ENCODE measurements at places on chromosomes 6 and 20. TPM values are rescaled to one million over a fixed set of nuclear protein-coding genes. Genes with fewer than 3 reads are reported as not detected.

GRCh38 chr20:51799401-51799860, 2.9 kb downstream of the SALL4 start:
- no peak for DNase-seq

DNA sequence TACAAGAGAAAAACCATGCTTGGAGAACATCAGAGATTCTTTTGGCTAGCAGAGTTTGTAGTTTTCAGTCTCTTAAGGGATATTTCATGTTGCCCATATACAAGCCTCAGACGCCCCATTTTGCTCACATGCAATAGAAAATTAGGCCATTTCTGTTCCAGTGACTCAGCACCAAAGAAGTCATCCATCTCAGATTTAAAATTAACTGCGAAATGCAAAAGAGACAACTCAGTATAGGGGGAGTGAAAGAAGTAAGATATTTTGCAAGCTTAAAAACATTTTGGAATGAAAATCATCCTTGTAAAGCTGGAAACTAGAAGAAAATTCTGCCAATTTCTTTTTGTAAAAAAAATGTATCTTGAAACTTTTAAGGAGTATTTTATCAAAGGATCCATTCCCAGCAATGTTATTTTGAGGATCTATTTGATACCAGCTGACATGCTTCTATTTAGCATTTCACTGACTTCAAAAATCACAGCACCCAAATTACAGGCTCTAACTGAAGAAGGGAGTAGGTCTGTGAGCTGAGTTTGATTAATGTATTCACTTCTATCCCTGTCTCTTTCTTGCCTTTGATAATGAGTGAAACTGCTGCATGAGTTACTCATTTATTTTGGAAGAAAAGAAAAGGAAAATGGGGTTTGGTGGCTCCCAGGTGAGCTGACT, 223.7 kb upstream of the SULF2 start:
- no peak for DNase-seq

Gene ENPP5
- total RNA-seq = 1.2 TPM

DNA sequence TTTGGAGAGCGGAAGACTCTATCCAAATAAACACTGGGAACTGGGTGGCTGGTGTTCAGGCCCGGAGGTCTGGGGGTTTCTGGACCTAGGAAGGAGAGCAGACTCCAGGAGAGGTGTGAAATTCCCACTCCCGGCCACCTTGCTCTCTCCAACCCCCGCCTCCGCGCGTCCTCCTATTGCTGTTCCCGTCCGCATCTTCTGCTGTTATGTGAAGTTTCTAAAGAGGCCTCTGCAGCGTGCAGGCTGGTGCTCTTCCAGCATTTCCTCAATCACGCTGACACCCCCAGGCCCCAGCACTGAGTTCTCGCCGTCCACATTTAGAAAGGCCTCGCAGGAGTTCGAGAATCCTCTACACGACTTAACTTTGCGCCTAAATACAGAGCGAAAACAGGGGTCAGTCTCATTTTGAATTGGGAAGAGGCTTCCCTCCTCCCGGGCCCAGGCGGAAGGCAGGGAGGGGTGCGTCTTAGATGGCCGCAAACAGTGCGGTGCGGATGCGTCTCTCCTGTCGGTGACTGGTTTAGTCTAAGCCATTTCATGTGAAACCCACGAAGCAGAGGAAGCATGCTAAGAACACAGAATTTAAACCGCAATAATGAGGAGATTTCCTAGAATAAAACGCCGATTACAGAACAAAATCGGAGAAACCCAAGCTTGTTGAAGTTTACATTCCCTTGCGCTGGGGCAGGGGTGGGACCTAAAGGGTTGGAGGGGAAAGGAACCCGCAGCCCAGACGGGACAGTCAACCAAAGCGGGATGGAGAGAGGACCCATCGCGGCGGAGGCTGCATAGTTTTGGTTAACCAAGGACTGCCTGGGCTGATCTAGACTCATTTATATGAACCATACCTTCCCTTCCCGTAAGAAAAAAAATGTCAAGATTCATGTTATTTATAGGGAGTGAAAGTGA, 4.0 kb upstream of the FOXF2 start:
- no peak for DNase-seq

DNA sequence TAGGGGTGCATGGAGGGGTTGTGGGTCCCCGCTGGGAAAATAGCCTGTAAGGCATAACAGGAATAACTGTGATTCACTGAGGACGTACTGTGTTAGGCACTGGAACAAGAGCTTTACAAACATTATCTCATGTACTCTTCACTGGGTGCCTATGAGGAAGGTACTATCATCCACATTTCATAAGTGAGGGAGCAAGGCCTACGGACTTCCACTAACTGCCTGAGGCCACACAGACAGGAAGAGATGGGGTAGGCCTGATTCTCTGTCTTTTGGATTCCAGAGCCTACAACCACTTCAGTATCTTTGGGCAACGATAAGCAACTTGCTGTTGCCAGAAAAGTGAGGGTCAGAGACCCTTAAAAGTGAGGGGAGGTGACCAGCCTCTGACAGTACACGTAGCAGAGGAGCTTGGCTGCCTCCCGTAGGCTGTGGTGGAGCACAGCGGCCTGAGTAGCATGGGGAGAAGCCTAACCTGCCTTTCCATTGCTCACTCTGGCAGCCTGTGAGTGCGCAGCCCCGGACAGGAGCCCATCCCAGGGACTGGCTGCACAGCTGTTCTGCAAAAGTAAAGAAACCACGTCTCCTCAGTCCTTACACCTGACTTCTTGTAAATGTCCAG, 30.4 kb downstream of the PSMB1 start:
- peak; percentile 69 for DNase-seq

DNA sequence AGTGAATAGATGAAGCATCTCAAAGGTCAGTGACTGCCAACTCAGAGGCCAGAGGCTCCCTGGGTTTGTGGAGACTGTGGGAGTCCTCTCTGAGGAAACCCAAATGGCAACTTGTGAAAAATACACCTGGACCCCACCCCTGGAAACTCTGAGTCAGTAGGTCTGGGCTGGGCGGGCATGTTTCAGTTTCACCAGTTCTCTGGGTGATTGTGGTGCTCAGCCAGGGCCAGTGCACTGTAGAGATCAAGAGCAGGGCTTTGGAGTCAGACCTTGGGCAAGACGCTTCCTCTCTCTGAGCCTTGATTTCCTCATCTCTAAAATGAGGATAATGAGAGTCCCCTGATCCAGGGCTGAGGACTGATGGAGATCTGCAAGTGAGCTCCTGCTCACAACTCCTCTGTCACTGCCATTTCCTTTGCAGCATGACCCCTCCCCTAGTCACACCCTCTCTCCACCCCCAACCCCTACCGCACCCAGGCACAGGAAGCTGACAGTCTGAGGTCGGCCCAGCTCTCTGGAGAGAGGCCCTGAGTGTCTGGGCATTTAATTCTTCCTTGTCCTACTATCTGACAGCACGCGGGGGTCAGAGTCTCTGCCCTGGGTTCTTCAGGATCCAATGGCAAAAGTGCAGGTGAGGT, 5.1 kb downstream of the DEF6 start:
- no peak for DNase-seq

- DNase-seq = no peak
Observed at GRCh38 chr20:50824137-50824536, 29.3 kb downstream of the BCAS4 start.

- no peak for DNase-seq
Observed at GRCh38 chr20:52150440-52151258, 40.9 kb downstream of the ZFP64 start.

DNA sequence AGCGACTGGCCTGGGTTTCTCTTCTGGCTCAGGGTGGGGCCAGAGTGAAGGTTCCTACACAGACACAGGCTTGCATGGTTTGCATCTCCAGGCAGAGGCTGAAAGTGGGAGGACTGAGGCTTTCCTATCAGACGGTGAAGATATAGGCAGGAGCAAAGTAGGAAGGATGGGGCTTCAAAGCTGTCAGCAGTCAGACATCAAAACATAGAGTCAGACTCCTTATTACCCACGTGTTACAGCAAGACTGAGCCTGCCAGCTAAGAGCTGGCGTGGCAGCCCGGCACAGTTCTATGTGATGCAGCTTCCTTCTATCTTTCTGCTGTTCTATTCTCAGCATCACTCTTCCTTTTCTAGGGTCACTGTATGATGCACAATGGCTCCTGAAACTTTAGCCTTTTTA, 445.1 kb downstream of the DOK5 start:
- DNase-seq = no peak

DNA sequence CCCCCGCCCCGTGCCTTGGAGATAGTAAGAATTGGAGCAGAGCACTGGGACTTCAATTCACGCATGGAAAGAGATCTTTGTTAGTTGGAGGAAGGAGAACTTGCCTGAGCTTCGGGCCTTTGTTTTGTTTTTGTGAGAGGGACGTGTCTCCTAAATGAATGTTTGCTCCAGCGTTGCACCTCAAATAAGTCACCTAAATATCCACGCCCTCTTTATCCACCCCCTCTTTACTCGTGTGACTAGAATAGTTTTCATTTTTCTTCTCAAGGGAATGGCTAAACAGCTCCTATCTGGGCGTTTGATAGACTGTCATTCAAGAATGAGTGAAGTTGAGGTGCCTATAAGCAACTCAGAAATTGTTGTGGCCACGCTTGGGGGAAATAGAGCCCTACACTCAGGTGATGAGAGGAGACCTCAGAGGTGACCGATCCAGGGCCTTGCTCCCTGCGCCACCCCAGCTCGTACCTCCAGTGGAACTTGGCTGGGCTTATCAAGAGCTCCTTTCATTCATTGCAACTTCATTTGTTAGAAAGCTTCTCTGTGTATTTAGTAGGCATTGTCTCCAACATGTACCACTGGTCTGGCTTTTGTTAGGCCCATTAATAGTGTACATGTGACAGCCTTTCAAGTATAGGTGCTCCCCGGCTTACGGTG, 861 bp downstream of the PCMTD2 start:
- no peak for DNase-seq
